NCI-H460 (cell line): ENCODE measurements at places on chromosomes 2 and 18. TPM values are rescaled to one million over a fixed set of nuclear protein-coding genes. Genes with fewer than 3 reads are reported as not detected.

GRCh38 chr2:220078439-220078838 lies 451.0 kb downstream of the SLC4A3 start:
- DNase-seq = no peak

GRCh38 chr18:68427951-68428401 lies 286.9 kb downstream of the TMX3 start:
- DNase-seq = no peak

The ANKRD44 gene
- 18.4 and 20.8 TPM in 2 replicates for total RNA-seq

DNA sequence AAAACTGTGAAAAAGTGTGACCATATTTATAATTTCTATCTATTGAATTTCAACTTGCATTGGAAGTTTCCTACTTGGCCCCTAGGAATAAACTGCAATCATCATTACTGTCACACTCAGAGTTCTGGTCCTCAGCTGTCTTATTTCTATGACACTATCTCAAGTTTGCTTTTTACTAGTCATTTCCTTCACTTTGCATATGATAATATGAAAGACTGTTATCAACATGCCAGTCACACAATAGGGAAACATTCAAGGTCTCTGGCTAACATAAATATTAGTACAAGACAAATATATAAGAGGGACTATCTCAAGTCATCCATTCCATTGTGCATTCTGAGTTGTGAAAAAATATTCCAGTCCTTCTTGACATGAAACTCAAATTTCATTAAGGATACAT lies 28.7 kb downstream of the DNAH6 start:
- no peak for DNase-seq

GRCh38 chr18:22378672-22379282 lies 38.9 kb downstream of the CTAGE1 start:
- peak; percentile 27 for DNase-seq

GRCh38 chr2:215392687-215393270 lies 43.1 kb downstream of the FN1 start:
- DNase-seq = no peak

DNA sequence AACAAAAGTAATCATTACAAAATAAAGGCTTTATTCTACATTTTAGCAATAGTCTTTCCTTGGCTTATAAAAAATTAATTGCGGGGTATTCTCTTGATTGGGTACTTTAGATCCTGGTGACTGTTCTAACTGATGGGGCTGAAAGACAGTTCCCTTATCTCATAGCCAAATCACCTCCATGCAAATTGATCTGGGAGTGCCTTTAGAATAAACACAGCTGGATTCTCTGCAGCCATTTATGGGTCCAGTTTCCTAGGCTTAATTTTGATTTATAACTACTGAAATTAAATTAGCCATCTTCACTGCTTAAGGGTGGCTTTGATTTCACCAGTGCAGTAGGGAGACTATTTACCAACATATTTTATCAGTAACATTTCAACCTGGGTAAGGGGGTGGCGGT lies 337.1 kb downstream of the NRXN1 start:
- no peak for DNase-seq

DNA sequence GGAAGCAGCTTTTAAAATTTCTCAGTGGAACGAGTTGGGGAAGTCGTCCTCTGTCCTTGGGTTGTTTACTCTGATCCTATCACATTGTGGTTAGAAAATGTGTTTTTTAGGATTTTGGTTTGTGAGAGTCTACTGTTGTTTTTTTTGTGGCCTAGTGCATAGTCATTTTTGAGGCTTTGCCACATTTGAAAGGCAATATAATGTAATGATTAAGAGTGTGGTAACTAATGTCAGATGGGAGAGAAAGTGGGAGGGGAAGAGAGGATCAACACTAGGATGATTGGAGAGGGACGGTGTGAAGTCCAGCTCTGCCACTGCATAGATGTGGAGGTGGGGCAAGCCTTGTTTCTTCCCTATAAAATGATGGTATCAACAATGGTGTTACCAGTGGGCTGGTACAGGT lies 8.5 kb downstream of the SP140L start:
- no peak for DNase-seq
